ENCODE measurements at places on chromosomes 4 and X.

- DNase-seq, result no peak
Observed at GRCh38 chr4:52592287-52592686, 66.8 kb downstream of the USP46 start.

- no peak for DNase-seq
Observed at GRCh38 chrX:153829549-153829798, 870 bp downstream of the PDZD4 start.

- DNase-seq, result no peak
Observed at GRCh38 chr4:162841753-162842152, 324.9 kb downstream of the NAF1 start.

DNA sequence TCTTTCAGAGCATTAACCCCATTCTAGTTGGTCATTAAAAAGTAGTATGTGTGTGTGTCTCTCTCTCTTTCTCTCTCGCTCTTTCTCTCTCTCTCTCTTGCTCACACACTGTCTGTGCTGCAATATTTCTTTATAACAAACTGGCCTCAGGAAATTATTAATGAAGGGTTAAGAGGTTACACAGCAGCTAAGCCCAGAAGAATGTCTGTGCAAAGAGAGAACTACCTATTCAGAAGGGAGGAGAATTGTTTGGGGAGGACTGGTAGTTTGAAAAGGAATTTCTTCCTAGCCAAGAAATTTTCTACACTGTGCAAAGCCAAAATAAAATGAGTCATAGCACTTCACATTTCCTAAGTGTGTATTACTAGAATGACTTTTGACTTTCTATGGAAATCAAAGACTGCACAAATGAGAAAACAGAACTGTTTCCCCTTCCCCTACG, 22.2 kb downstream of the PDGFC start:
- no peak for DNase-seq

GRCh38 chr4:5638316-5638715, 70.0 kb downstream of the EVC2 start:
- no peak for DNase-seq

- DNase-seq, result no peak
Observed at GRCh38 chr4:10461091-10461849, 4.0 kb upstream of the ZNF518B start.

DNA sequence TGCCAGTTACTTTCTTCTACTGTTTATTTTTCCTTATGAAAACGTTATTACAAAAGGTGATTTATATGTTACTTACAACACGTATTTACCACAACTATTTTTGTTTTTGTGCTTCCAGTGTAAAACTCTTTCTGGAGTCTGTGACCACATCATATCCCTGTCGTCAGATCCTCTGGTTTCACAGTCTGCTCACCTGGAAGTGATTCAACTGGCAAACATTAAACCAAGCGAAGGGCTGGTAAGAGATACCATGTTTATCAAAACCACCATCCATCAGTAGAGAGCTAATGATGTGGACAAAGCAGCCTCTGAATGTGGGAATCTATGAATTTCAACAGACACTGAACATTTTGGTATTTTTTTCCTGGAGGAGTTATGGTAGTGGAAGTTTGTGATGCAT, 116.1 kb downstream of the CNKSR2 start:
- no peak for DNase-seq

DNA sequence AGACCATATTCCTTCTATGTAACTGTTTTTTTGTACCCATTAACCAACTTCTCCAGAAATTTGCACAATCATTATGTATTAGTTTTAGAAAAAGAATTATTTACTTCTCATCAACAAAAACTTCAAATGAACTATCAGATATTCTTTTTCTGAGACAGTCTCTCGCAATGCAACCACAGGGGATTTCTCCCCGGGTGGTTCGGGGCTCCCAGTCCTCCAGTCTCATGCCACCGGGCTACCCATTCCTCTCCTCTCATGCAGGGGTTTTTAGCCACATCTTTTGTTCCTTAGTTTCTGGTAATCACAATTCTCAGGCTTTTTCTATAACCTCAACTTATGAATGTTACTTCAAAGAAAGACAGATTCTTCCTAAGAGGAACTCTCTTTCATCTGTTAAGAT, 46.6 kb upstream of the CLNK start:
- DNase-seq, result no peak

DNA sequence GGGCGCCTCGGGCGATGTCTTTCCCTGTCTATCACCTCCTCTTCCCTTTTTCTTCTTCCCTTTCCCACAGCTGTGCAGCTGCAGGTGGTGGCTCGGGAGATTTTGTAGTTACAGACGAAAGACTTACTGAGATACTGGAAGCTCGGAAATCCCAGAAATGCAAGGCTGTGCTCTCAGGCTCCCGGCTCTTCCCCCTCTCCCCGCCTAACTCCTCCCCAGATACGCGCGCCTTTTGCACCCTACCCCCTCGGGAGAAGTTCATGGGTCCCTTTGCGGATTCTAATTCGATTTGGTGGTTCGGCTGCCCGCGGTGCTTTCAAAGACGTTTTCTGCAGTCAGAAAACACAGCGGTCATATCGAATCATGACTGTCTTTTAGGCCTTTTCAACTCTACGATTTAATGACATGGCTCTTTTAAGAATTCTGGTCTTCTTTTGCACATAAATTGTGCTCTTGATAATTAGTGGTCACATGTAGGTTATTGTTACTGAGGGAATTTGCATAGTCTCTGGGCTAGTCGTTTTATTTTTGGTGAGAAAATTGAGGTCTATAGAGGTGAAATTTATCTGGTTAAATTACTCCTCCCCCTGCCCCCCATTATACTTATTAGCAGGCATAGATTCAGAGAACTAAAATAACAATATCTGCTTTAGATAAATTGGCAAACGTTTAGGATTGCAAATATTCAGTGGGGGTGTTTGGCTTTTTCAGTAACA, 1.6 kb downstream of the SEPTIN11 start:
- DNase-seq, result no peak

- DNase-seq, result no peak
Observed at GRCh38 chrX:37331546-37331945, 17.6 kb upstream of the PRRG1 start.

- DNase-seq, result no peak
Observed at GRCh38 chr4:32472918-32473317, 1752.7 kb downstream of the PCDH7 start.

- no peak for DNase-seq
Observed at GRCh38 chrX:46611658-46612362, 38.2 kb downstream of the CHST7 start.

DNA sequence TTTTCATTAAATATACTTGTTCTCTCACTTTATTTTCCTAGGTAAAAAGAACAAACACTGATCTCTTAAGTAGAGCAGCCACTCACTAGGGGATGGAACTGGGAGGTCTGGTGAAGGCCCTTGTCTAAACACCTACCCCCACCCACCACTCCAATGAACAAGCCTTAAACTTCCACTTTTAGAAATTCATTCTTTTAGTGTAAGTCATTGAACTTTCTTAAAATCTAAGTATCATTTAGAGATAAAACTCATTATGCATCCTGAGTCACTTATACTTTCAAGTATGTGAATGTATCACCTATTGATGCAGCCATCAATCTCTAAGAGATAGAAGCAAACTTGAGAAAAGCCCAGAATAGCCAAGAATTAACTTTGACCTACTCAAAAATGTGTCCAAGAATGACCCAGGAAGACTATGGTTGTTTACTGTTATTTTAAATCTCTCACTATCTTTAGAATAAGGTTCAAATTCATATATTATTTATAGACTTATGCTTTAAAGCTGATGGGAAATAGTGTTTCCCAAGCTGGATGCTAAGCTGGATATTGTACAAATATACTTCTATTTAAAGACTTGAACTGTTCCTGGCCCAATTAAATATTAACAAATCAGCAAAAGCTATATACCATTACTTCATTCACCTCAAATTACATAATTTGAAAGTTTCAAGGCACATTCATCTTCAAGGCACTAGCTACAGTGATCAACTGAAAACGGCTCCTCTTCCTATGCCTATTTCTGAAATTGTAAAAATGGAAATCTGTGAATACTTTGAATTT, 49.5 kb downstream of the CAMK2D start:
- no peak for DNase-seq

DNA sequence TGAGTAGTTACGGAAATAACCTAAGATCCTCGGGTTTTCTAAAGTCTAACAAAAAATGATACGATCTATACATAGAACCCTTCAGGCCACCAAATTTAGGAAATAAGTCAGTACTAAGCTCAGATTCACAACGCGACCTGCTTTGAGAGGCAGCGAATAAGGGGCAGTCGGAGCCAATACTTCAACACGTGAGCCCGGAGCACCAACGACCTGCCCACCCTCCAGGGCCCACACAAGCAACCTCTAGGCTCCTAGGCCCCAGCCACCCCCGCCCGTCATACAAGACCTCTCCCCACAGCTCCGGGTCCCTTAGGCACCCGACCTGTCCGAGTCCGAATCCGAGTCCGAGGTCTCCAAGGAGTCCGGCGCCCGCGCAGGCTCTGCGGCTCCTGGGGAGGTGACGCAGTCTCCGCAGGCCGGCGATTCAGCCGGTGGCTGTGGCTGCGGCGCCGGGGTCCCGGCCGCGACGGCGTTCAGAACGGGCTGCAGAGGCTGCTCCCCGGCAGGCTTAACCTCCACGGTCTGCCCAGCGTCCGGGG, 580 bp downstream of the NAF1 start:
- DNase-seq, result peak; percentile 75

DNA sequence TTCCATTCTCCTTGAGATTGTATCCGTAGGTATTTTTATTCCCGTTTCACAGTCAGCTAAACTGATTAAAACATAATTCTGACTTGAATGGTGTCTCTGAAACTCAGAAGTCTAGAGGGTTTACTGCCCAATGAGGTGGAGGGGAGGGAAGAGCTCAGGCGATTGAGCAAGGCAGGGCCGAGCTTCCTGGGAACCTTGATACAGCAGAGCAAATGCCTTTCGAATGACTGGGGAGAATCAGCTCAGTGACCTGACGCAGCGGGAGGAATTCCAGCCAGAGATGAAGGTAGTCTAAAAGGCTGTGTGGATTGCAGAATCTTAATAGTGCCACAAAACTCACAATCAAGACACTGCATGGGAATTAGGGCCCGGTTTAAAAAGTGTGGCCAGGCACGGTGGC, 233.6 kb downstream of the EVC2 start:
- no peak for DNase-seq

DNA sequence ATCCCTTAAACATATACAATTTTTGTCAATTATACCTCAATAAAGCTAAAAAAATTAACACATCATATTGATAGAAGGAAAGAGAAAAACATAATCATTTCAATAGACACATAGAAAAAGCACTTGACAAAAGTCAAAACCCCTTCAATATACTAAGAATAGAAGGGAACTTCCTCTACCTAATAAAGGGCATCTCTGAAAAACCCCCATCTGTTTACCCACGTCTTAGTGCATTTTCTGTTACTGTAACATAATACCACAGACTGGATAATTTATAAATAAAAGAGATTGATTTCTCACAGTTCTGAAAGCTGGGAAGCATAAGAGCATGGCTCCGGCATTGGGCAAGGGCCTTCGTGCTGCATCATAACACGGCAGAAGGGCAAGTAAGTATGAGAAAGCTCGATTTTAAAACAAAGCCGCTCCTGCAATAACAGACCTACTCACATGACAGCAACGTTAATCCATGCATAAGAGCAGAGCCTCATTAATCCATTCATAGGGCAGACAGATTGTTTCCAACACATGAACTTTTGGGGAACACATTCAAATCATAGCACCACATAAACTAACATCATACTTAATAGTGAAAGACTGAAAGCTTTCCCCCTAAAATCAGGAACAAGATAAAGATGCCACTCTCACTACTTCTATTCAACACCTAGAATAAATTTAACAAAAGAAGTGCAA, 15.7 kb downstream of the STEEP1 start:
- DNase-seq, result no peak

DNA sequence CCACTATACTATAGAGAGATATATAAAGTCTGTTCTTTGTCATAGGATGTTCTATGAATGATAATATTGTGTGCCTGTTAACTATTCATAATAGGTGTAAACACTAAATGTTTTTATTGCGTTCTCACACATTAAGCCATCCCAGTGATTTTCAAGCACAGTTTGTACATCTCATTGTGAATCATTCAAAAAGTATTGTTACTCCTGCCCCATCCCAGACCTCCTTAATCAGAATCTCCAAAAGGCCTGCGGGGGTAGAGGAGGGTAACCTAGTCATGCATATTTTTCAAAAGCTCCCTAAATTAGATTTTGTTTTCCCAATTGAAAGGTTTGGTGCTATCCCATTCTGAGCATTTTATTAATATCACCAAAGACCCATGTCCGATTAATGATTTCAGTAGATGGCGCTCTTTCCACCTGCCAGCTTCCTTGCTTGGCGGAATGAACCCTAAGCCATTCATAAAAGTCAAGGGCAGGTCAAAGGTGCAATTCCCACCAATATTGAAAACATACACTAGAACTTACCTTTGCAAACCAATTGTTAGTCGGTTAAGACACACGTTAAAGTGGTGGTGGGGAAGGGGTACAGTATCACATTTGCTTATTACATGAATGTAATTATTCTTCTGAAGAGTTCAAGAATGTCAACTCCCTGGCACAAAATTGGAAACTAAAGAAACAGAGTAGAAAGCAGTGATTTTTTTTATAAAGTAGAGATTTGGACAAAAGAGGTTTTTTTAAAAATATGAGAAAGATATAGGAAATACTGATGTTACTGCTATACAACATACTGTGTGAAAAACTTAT, 5.8 kb upstream of the TET2 start:
- DNase-seq, result no peak

GRCh38 chrX:45762699-45763647, 562.3 kb upstream of the DIPK2B start:
- DNase-seq, result no peak

DNA sequence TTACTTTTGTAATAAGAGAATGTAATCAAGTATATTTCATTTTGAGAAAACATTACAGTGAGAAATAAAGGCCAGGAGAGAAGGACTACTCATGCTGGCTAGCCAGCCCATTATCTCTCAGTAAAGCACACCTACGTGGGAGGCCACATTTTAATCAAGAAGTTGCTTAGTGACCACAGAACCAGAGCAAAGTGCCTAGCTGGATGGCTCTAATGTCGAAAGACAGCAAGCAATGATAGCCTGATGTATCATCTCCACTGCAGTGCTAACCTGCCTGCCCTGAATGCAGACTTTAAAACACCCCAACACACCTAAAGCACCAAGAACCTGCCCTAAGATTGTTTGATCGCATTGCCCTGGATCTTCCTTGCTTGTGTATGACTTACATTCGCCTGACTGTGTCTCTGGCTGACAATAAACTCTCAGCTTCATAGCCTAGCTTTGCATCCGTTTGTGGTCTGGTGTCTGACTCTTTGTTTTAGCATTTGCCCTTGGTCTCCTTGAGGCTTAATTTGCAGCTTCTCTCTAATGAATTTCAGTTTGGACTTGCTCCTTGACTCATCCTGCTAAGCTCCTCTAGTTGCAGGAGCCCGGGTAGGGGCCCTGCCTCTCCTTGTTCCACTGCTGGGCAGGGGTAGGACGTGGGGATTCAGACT, 31.4 kb upstream of the SOWAHD start:
- DNase-seq, result no peak

GRCh38 chr4:83011689-83012199, 1.1 kb upstream of the LIN54 start:
- DNase-seq, result no peak

GRCh38 chr4:126182786-126183185, 868.0 kb downstream of the FAT4 start:
- DNase-seq, result no peak

GRCh38 chr4:38967260-38968095, 64.7 kb downstream of the TMEM156 start:
- DNase-seq, result no peak
